ENCODE measurements at places on chromosomes 2 and 18.

- DNase-seq = no peak
Observed at GRCh38 chr18:55466789-55467188, 121.2 kb downstream of the TCF4 start.

DNA sequence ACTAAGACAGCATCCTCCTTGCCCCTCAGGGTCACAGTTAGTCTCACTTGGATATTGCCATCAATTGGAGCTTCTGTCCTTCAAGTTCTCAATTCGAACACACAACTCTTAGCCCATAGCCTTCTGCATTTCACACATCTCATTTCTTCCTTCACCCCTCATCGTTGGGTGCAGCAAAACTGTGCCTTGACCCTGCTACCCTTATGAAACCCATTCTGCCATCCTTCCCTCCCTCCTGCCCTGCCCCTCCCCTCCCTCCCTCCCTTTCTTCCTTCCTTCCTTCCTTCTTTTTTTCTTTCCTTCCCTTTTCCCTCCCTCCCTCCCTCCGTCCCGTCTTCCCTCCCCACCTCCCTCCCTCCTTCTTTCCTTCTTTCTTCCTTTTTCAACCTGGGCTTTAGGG lies 80.7 kb upstream of the CYRIA start:
- no peak for DNase-seq

- no peak for DNase-seq
Observed at GRCh38 chr2:139354518-139354917, 574.3 kb upstream of the NXPH2 start.

GRCh38 chr2:196399096-196399495 lies 227.7 kb upstream of the STK17B start:
- DNase-seq = no peak

DNA sequence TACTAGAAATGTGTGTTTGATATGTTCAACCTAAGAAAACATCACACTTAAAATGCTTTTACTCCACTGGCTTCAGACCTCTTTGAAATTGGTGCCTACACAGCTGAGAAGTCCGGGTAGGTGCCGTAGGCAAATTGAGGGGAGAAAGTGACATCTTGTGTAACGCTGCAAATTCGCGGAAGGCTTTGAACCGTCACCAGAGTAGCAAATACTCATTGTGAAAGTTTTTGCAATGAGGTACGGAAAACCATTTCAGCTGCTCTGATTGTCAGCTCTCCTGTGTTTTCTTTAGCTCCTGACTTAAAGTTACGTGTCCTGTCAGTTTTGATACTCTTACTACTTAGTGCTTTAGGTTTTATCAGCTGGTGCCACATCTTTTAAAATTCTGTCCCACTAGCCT lies 224.5 kb downstream of the FAM210A start:
- no peak for DNase-seq

- no peak for DNase-seq
Observed at GRCh38 chr18:11873670-11874340, 22.6 kb downstream of the CHMP1B start.

- no peak for DNase-seq
Observed at GRCh38 chr2:54966165-54966832, 84.0 kb downstream of the RTN4 start.

- no peak for DNase-seq
Observed at GRCh38 chr2:143717536-143718168, 588.4 kb downstream of the ARHGAP15 start.

DNA sequence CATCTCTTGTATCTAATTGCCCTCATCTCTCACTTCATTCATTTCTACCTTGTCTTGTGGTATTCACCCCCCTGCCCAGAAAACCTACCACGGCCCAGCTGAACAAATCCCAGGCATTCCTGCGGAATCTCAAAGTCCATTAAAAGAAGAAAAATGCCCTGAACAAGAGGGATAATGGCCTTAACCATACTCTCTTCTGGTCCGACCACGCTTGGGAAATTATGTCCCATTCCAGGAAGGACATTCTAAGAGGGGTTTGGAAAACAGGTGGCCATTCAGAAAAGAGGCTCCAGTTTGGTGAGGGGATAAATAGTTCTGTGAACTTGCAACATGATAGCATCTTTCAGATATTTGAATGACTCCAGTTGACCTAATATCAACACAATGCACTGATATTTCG lies 349.9 kb upstream of the ZNF521 start:
- DNase-seq = no peak

- no peak for DNase-seq
Observed at GRCh38 chr2:26001743-26002351, 19.6 kb upstream of the KIF3C start.

DNA sequence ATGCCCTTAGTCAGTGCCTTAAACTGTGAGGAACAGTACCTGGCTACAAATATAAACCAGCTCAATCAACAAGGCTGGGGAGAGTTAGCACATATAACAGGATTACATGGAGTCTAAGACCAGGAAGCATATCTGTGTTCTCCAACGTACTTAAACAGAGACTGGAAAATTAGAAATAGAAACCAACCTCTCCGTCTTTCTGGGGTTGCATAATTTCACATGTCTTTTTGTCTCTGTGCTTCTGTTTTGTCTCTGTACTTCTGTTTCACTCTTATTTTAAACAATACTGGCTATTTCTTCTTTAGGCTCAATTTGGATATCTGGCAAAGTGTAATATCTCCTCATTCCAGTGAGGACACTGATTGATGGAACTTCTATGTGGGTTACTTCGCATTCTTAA lies 749.0 kb upstream of the ZEB2 start:
- no peak for DNase-seq

GRCh38 chr2:3902131-3902530 lies 198.8 kb downstream of the DCDC2C start:
- DNase-seq = no peak

DNA sequence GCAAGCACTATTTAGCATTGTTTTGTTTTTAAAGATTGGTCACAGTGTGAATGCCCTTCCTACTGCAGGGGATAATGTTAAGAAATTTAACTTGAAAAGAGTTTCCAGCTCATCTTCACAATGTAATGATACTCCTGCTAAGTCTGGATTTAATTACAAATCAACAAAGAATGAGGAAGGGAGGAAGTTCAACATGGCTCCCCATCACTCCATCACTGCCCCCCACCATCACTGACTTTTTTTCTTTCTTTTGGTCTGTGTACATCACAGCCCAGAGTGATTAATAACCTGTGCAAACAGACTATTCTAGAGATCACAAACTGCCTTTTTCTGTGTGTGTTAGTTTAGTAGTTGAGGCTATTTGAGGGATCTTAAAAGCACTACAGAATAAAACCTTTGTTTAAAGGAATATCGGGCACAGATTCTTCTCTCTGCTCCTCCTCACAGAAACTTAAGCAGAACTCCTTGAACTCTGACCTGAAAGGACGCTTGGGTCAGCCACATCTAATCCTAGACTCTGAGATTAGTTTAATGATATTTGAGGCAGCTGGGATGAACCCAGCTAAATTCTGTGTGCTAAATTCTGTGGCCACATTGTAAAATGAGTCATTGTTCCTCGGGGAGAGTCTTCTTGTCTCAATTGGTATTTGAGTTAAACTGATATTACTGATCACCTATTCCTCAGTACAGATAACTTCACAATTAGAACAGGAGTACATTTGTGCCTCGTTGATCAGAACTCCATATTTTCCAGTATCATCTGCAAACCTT lies 47.8 kb downstream of the SATB2 start:
- DNase-seq = no peak

- no peak for DNase-seq
Observed at GRCh38 chr2:171345971-171346722, 87.6 kb downstream of the METTL8 start.

DNA sequence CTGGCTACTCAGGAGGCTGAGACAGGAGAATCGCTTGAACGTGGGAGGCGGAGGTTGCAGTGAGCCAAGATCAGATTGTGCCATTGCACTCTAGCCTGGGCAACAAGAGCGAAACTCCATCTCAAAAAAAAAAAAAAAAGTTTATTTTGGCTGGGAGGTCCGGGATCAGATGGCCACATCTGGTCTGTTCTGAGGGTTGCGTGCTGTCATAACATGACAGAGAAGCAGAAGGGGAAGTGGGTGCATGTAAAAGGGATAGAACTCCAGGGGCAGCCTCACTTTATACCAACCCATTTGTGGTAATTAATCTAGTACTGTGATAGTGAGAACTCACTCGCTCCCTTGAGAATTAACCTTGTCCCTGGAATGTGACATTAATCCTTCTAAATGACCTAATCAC lies 101.2 kb downstream of the PTPN4 start:
- no peak for DNase-seq

GRCh38 chr2:162261032-162261945 lies 18.0 kb upstream of the FAP start:
- DNase-seq = no peak

- peak; percentile 22 for DNase-seq
Observed at GRCh38 chr2:608297-608696, 68.9 kb downstream of the TMEM18 start.

- no peak for DNase-seq
Observed at GRCh38 chr2:98126061-98126460, 39.1 kb downstream of the VWA3B start.

GRCh38 chr2:235746257-235746934 lies 252.6 kb downstream of the AGAP1 start:
- no peak for DNase-seq

GRCh38 chr18:43563780-43564179 lies 286.5 kb upstream of the SYT4 start:
- DNase-seq = no peak

- no peak for DNase-seq
Observed at GRCh38 chr2:182833084-182833854, 33.2 kb downstream of the FRZB start.

DNA sequence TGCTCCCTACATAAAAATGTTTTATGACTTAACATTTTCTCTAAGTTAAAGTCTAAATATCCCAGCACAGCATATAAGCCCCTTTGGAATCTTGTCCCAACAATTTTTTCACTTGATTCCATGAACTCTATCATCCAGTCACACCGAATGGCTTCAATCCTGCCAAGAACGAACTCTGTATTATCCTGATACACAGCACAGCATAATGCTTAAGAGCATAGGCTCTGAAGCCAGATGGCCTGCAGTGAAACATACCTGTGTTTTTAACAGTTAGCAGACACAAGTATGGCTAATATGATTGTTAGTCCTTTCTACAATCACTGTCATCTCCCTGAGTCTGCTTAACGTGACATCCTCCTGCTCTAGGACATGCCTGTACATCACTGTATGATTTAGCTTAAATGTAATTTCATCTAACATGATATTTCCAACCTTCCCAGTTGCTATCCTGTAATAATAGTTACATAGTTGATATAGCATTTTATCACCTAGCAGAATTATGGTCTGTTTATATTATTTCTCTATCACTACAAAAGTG lies 669.5 kb downstream of the ERBB4 start:
- no peak for DNase-seq

- no peak for DNase-seq
Observed at GRCh38 chr2:166643980-166644379, 149.9 kb upstream of the SCN7A start.

GRCh38 chr2:173652767-173653431 lies 298.2 kb downstream of the CDCA7 start:
- DNase-seq = no peak

- no peak for DNase-seq
Observed at GRCh38 chr2:45721150-45721549, 69.7 kb downstream of the PRKCE start.

DNA sequence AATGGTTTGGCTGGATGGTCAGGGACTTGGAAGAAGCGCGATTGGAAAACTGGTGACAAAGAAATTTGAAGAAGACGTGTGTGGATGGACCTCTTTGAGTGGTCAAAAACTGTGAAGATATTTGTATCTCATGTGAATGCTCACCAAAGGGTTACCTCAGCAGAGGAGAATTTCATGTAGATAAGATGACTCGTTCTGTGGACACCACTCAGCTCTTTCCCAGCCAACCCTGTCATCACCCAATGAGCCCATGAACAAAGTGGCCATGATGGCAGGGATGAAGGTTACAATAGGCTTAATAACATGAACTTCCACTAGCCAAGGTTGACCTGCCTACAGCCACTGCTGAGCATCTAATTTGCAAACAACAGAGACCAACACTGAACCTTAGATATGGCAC lies 248.3 kb downstream of the KCNE4 start:
- DNase-seq = no peak

All from left forelimb (tissue), 1 donor.